ENCODE measurements at places on chromosomes 13 and 19. TPM values are rescaled to one million over a fixed set of nuclear protein-coding genes. Genes with fewer than 3 reads are reported as not detected.

GRCh38 chr19:54928299-54928698 is 19.0 kb downstream of the NLRP7 start:
- H3K27me3 ChIP-seq = peaks cover 9% of the 10 kb centered on the region
- no peak for DNase-seq
- H3K4me3 ChIP-seq = no peak overlapping the region
- no peak overlapping the region for H3K27ac ChIP-seq

DNA sequence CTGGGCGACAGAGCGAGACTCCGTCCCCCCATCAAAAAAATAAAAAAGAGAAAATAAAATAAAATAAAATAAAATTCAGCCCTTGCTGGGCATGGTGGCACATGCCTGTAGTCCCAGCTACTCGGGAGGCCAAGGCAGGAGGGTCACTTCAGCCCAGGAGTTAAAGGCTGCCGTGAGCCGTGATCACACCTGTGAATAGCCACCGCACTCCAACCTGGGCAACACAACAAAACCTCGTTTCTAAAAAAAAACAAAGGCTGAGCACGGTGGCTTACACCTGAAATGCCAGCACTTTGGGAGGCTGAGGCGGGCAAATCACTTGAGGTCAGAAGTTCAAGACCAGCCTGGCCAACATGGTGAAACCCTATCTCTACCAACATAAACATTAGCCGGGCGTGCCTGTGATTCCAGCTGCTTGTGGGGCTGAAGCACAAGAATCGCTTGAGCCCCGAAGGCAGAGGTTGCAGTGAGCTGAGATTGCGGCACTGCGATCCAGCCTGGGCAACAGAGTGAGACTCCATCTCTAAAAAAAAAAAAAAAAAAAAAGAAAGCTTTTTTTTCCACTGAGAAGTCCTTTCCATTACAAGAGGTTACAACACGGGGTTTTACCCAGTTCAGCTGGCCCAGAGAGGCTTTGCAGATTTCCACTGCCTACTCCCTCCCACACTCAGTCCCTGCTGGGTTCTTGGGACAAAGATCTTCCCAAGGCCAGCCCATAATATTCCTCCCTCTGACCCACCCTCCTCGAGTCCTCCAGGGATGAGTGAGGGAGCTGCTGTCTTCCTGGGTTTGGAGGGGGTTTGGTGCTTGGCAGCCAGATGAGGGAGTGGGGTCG is 6.4 kb downstream of the ANGPTL4 start:
- peaks cover 20% of the 10 kb centered on the region for H3K4me1 ChIP-seq
- no peak overlapping the region for H3K4me3 ChIP-seq
- peaks cover 9% of the 10 kb centered on the region for H3K36me3 ChIP-seq
- H3K27ac ChIP-seq = no peak overlapping the region

Gene SGTA
- 89.3 TPM for total RNA-seq

Gene DNAJB1
- total RNA-seq = 88.7 TPM

DNA sequence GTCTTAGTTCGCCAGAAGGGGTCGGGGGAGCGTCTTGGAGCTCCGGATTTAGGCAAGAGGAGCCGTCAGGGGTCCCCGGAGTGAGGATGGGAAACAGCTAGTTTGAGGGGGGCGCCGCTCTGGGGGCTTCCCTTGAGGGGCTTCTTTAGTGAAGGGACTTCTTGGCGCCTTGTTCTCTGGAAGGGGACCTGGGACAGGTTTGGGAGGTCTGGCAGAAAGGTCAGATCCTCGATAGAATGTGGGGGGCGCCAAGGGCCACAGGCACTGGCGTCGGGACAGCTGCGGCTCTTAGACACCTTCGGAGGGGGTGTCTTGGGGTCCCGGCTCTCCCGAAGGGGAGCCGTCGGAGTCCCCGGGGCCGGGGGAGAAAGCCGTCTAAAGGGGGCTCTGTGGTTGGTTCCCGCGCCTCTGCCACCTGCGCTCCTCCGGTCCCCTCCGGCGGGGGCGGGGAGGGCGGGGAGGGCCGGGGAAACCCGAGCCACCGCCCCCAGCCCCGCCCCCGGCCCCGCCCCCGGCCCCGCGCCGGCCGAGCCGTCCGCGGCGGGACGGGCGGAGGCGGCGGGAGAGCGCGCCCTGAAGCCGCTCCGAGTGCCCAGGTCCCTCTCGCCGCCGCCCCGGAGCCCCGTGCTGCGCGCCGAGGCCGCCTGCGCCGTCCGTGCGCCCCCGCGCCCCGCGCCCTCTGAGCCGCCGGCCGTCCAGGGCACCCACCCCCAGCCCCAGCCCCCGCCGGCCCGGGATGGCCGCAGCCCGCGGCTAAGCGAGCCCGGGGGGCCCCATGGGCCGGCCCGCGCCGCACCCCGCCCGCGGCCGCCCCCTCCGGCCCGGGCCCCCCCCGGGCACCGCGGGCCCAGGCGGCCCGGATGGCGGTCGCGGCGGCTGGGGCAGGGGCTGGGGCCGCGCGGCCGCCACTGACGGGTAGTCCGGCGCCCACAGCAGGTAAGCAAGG is at the start of gene NRTN:
Gene NRTN (plus strand): TSS at position 552 of the 946 bp plus-strand sequence. CDS start 19,099 bp downstream, outside the sequence.
- peaks cover 44% of the 10 kb centered on the region for H3K27me3 ChIP-seq
- H3K27ac ChIP-seq = no peak within 1 kb of the TSS
- peak; percentile 65 for DNase-seq
- no peaks in the 10 kb centered on the region for H3K36me3 ChIP-seq
- H3K4me1 ChIP-seq = peaks cover 13% of the 10 kb centered on the region

Gene COL4A1
- 75.0 TPM for total RNA-seq

- H3K27me3 ChIP-seq = no peaks in the 10 kb centered on the region
- H3K4me1 ChIP-seq = peaks cover 43% of the 10 kb centered on the region
- H3K4me3 ChIP-seq = peak overlapping the region; percentile 87
- peak overlapping the region; percentile 97 for H3K27ac ChIP-seq
These were observed 2.0 kb downstream of the PTBP1 start for GRCh38 chr19:799076-799881.

DNA sequence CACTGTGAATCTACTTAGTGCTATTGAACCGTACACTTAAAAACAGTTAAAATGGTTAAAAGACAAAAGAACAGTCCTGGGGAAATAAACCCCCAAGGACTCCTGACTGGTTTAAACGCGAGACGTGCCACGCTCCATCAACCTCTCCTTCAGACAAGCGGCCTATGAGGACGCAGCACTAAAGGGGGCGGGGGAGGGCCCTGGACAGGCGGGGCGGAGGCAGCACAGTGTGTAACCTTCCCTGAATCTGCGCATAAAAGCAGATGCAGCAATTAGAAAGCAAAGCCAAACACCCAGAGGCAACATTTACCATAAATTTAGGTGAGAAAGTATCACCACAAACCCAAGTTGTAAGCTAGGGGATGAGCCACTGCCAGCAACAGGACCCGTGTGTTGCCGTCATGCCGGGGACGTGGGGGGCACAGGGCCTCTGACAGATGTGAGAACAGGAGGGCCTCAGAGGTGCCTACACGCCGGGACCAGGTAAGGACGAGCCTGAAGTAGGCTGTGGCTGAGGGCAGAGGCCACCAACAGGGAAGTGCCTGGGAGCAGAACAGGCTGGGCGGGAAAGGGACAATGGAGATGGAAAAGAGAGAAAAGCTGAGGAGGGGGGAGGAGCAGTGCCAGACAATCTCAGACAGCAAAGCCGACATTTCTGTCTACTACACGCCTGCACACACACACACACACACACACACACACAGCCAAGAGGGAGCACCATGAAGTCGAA is 15.3 kb upstream of the ADPRHL1 start:
- H3K27me3 ChIP-seq = no peaks in the 10 kb centered on the region
- H3K27ac ChIP-seq = peak overlapping the region; percentile 94
- DNase-seq = peak; percentile 33
- peaks cover 18% of the 10 kb centered on the region for H3K4me1 ChIP-seq
- peak overlapping the region; percentile 14 for H3K4me3 ChIP-seq
- peaks cover 47% of the 10 kb centered on the region for H3K36me3 ChIP-seq

- H3K4me1 ChIP-seq = peaks cover 37% of the 10 kb centered on the region
- 0 out of 2 replicates have a peak overlapping the region, but pooled peaks have one; percentile 63 for H3K27ac ChIP-seq
- H3K4me3 ChIP-seq = no peak overlapping the region
- H3K27me3 ChIP-seq = no peaks in the 10 kb centered on the region
- DNase-seq = no peak
- peaks cover 3% of the 10 kb centered on the region for H3K36me3 ChIP-seq
These were observed 19.8 kb downstream of the GATAD2A start for GRCh38 chr19:19425170-19425875.
